ENCODE measurements at places on chromosomes 3 and 15.

- DNase-seq: no peak
These were observed 134.7 kb downstream of the TPRA1 start for GRCh38 chr3:127455541-127456450.

DNA sequence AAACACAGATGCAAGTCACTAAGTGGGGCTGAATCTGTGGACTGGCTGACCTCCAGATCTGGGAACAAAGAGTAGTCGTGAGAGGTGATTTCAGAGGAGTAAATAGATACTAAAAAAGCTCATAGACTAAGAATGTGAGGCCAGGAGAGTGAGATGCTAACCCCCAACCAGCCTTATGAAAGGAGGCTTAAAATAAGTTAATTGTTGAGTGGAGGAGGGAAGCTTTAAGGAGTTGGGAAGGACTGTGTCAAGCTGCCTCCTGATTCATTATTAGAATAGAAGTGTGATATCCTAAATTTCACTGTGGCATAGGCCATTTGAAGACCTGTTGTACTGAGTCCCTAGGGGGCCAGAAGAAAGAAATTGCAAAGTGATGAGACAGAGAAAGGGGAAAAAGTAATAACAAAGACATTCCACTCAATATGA is 107.6 kb downstream of the RBPMS2 start:
- DNase-seq: peak; percentile 28

DNA sequence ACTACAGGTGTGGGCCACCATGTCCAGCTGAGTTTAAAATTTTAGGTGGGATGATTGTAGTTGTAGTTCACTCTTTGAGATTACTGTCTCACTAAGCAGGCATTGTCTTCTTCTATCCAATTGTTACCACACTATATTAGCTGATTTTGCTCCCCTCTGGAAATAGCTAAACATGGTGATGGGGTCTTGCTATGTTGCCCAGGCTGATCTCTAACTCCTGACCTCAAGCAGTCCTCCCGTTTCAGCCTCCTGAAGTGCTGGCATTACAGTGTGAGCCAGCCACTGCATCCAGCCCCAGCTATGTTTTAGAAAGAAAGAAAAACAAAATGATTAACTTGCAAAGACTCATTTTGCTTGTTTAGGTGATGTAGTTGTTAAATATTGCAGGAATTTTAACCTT is 30.6 kb downstream of the YEATS2 start:
- DNase-seq: no peak

GRCh38 chr15:96583671-96584070 is 253.2 kb downstream of the NR2F2 start:
- no peak for DNase-seq

DNA sequence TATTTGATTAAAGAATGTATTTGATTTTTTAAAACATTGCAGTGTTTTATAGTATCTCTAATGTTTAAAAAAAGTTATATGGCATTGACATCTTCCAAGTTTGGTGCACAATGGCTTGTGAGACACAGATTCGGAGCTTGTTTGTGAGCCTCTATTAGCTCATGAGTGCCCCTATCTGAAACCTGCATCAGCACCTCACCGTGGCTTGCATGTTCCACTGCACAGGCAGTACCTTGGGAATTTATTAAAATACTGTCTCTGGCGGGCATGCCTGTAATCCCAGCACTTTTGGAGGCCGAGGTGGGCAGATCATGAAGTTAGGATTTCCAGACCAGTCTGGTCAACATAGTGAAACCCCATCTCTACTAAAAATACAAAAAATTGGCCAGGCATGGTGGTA is 6.8 kb upstream of the RTP2 start:
- no peak for DNase-seq

DNA sequence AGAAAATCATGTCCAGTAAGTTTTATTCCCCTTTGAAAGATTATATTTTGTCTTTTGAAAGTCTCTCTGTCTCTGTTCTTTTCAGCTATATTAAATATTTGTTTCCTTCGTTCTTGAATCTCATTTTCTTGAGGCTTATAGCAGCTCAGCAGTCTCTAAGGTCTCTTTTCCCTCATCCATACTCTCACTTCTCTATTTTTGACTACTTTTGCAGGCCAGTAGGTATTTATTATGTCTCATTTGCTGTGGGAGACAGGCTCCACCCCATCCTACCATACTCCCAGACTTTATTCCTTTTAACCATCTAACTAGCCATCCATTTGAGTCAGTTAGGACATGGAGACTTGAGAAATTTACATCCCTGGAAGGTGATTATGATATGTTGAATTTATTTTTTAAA is 71.0 kb downstream of the FILIP1L start:
- no peak for DNase-seq

DNA sequence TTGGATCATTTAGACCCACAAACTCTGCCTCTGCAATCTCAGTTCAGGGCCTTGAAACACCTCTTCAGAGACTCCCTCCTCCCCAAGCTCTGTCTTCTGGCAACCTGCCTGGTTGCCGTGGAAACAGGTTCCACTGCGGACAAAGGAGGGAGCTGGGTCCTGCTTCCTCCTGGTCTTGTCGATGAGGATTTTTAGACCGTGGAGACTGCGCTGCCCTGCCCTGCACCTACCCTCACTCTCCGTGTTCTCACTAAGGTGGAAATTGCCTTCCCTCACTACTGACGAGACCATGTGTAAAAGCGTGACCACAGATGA is at the start of gene RTP1:
Gene RTP1, plus strand, starts transcription at position 152 of the 315 bp plus-strand sequence. Its CDS starts 30 bp downstream, at position 182.
- DNase-seq: no peak

DNA sequence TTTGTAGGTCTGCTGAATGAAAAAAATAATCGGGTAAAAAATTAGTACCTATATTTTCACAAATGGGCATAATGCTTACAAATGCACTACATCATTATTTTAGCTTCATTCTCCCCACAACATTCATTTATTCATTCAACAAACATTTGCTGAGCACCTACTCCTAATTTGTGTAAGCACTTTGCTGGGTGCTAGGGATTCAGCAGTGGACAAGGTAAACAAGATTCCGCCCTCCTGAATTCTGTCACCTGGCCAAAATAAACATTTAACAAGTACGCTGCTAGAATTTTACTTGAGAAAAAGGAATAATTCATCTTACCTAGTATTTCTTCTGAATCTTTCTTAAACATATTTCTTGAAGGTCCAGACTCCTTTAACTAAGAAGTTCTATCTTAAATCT is 72.1 kb downstream of the TIGIT start:
- DNase-seq: no peak

DNA sequence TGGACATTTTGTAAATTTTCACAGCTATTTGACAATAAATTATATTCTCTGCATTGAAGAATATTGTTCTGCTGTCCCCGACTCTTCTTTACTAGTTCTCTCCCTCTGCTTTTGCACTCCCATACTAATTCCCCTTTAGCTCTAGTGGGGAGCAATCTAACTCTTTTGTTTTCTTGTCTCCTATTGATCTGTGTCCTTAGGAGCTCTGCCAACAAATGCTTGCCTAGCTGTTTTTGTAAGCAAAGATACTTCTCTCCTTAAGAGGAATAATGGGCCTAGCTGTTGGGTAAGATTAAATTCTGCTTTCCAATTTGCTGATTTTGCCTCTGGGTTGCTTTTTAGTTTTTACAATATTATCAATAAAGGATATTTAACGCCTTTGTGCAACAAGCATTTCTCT is 17.7 kb downstream of the ADAMTSL3 start:
- no peak for DNase-seq

- no peak for DNase-seq
These were observed 53.4 kb upstream of the APEH start for GRCh38 chr3:49620728-49621127.

DNA sequence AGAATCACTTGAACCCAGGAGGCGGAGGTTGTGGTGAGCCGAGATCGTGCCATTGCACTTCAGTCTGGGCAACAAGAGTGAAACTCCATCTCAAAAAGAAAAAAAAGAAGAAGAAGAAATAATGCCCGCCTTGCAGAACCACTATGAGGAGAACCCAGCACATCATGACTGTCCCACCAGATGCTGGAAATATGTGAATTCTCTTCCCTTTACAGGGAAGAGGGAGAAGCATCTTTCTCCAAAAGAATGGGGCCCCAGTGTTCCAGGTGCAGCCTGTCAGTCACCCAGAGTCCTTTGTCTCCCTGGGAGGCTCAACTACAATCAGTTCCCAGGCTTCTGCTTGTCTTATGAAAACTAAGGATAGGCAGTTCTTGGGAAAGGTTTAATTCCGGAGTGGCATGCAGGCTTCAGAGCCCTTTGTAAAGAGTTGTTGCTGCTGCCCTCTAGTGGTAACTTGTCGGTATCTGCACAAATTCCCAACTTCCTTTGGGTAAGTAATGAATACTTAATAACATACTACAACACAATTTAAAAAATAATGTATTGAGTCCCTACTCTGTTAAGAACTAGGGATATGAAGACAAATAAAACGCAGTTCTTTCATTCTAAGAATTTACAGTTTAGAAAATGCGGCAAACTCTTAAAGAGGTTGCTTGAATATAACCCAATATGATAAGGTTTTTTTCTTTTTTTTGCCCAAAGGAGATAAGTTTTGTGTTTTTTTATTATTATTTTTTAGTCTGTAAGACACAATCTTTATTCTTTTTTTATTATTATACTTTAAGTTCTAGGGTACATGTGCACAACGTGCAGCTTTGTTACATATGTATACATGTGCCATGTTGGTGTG is 18.6 kb upstream of the TICRR start:
- DNase-seq: peak; percentile 19

DNA sequence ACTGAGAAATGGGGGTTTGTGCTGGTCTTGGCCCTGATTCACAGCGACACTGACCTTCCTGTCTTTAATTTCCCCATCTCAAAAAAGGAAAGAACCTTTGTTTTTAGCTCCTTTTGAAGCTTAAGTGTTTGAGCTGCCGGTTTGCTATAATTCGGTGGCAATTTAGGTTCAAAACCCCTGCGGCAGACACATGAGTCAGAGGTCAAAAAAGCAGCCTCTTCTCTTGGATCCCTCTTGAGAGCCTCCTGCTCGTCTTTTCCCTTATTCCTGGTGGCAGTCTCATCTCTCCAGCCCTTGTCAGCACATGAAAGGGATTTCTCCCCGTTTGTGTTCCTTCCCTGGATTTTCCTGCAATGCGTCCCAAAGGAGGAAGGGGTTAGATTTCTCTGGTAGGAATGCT is 64.5 kb downstream of the GRIP2 start:
- no peak for DNase-seq

DNA sequence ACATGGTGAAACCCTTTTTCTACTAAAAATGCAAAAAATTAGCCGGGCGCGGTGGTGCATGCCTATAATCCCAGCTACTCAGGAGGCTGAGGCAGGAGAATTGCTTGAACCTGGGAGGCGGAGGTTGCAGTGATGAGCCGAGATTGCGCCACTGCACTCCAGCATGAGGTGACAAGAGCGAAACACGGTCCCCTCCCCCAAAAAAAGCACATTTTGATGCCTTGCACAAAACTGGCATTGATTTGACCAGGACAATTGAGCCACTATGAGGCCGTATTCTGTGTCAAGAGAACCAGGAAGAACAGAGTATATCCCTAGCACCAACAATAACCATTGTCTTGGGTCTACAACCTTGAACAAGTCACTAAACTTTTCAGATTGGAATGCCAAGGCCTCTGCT is 50.6 kb downstream of the SH3BP5 start:
- DNase-seq: no peak

GRCh38 chr3:35651426-35651825 is 12.1 kb downstream of the ARPP21 start:
- DNase-seq: no peak

DNA sequence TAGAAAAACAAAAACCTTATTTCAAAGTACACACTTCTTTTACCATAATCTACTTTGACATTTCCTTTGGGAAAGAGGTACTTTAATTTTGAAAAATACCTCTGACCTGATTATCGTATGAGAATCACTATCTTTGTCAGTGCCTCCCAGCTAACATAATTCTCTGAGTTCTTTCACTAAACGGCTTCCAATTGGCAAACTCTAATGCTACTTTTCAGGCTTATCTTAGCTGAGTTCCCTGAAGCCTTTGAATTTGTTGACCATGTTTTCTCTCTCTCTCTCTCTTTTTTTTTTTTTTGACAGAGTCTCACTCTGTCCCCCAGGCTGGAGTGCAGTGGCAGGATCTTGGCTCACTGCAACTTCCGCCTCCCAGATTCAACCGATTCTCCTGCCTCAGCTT is 312.8 kb downstream of the ZPLD1 start:
- DNase-seq: no peak

DNA sequence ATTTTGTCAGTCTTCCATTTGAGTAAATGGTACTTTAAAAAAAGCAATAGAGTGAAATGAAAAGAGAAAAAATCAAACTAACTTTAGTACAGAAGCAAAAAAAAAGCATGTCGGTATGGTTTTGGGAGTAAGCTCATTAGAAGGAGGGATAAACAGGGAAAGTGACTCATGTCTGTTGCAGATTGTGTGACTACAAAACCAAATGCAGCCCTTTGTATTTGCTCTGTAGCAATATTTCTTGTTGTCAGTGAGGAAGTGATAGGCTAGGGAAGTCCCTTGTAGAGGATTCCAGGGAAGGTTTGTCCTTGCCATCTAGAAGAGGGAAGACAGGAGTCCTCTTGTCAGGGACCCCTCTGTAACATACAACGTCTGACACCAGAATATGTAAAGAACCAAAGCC is 150.5 kb upstream of the POU1F1 start:
- no peak for DNase-seq

DNA sequence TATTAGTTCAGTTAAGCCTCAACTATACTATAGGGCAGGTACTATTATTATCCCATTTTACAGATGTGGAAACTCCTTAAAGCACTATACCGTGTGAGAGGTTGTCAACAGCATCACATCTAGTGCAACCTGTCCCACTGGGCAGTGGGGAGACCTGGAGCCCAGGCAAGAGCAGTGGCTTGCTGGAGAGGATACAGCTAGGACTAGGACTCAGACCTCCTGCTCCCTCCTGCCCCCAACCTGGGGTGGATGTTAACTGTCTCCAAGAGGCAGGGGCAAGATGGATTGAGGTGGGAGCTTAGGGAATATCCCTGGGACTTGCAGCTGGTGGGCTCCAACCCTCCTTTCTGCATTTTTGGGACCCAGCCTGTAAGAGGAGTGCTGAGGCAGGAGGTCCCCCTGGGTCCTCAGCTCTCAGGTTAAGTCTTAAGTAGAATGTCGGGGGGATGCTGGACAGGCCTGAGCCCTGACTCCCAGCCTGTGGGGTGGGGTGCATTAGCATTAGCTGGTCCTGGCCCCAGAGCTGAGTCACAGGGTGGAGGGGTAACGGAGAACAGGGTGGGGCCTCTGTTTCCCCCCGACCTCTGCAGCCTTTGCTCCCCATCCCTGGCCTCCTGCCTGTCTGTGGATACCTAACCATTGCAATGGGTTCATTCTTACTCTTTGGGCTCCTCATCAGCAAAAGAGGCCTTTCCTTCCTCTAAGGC is 6.6 kb downstream of the SNX33 start:
- no peak for DNase-seq

DNA sequence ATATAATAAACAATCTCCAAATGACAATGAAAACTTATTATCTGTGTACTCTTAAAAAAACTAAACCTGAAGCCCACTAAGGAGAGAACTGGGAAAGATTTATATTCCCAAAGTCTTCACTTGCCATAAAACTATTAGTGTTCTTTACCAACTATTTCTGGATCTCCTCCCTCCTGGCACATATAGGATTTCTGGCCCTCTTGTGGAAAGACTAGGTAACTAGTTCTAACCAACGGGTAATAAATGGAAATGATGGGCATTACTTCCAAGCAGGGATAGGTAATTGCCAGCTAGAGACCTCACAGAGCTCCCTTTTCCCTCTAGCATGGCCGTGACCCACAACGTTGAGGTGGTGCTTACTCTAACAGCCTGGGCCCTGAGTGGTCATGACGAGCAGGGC is 110.1 kb downstream of the DNAH12 start:
- DNase-seq: no peak

GRCh38 chr3:194128202-194128918 is 7.6 kb upstream of the HES1 start:
- no peak for DNase-seq
